Caco-2 (cell line): ENCODE measurements at places on chromosomes 3 and 15. TPM values are rescaled to one million over a fixed set of nuclear protein-coding genes. Genes with fewer than 3 reads are reported as not detected.

GRCh38 chr3:55742022-55742831, 255.1 kb upstream of the WNT5A start:
- no peaks in the 10 kb centered on the region for H3K4me1 ChIP-seq
- H3K27me3 ChIP-seq, result no peaks in the 10 kb centered on the region
- no peaks in the 10 kb centered on the region for H3K36me3 ChIP-seq
- H3K4me3 ChIP-seq, result no peak overlapping the region
- DNase-seq, result no peak
- no peak overlapping the region for H3K27ac ChIP-seq

Gene IQCF5
- not detected in 2 replicates for total RNA-seq

Gene MAP3K13
- 20.1 and 26.2 TPM in 2 replicates for total RNA-seq

DNA sequence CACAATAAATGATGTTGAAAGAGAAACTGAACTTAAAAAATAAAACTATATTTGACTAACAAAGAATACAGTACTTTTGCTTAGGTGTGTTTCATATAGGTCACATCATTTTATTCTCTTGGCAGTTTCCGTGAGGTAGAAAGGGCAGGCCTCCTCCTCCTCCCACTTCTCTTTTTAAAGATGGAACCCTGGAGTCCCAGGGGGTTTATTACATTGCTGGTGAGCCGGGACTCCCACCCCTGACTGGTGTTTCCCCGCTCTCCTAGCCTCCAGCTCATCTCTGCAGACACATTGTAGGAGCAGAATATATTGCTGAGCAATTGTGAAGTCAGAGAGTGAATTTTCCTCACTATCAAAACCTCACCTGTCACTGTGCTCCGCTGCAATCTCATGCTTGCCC, 30.0 kb downstream of the ZDHHC23 start:
- H3K27ac ChIP-seq, result no peak overlapping the region
- no peaks in the 10 kb centered on the region for H3K27me3 ChIP-seq
- H3K4me1 ChIP-seq, result no peaks in the 10 kb centered on the region

GRCh38 chr15:61344293-61344692, 115.2 kb upstream of the RORA start:
- no peak for DNase-seq
- H3K27ac ChIP-seq, result no peak overlapping the region
- no peak overlapping the region for H3K4me3 ChIP-seq
- H3K36me3 ChIP-seq, result no peaks in the 10 kb centered on the region
- no peaks in the 10 kb centered on the region for H3K27me3 ChIP-seq

GRCh38 chr15:78033864-78034263, 43.6 kb downstream of the TBC1D2B start:
- H3K4me3 ChIP-seq, result no peak overlapping the region
- no peaks in the 10 kb centered on the region for H3K36me3 ChIP-seq
- H3K4me1 ChIP-seq, result peaks cover 6% of the 10 kb centered on the region
- H3K27me3 ChIP-seq, result no peaks in the 10 kb centered on the region

- no peaks in the 10 kb centered on the region for H3K27me3 ChIP-seq
- no peak overlapping the region for H3K4me3 ChIP-seq
- peaks cover 51% of the 10 kb centered on the region for H3K4me1 ChIP-seq
Observed at GRCh38 chr15:77053709-77054108, 17.2 kb downstream of the TSPAN3 start.

DNA sequence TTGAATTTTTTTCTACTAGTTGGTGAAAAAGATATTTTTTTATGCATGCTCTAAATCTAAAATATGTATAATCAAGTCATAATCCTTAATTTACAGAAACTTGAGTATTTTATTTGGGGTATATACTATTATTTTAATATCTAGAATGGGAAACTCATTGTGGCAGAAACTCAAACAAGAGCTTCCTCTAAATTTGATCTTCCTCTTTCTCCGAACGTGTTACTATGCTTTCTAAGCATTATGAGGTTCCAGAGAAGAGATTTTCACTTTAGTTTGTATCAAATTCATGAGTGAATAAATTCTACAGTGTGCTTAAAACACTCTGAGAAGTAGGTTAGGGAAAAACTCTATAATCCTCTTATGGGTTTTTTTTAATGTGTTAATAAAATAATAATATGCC, 173.1 kb downstream of the POTEB3 start:
- no peaks in the 10 kb centered on the region for H3K27me3 ChIP-seq
- DNase-seq, result no peak
- no peaks in the 10 kb centered on the region for H3K36me3 ChIP-seq
- H3K4me3 ChIP-seq, result no peak overlapping the region
